Effector memory CD4-positive, alpha-beta T cell (primary cell): ENCODE measurements at places on chromosomes 11 and 22.

DNA sequence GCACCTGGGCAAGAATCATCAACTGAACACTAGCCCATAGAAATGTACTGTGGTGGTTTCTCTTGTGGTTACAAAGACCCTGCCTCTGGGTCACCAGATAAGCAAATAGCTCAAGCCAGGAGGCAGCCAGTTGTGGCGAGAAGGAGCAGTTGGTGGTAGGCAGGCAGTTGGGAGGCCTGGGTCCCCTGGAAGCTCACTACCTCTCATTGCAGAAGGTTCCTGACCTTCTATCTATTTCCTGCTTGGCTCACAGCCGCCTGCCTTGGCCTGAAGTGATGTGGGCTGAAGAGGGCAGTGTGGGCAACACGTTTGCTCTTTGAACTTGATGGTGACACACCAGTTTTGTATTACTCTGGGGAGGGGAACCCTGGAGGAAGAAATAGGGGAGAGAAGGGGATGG, 34.7 kb downstream of the NECTIN1 start:
- no peak for DNase-seq

- no peak for DNase-seq
Observed at GRCh38 chr11:127136438-127136837, 135.9 kb upstream of the KIRREL3 start.

- peak; percentile 31 for DNase-seq
Observed at GRCh38 chr11:47565340-47566148, at the start of gene PTPMT1. Gene PTPMT1 (plus strand): TSS chr11:47565599. CDS start chr11:47565623, 24 bp downstream.

- no peak for DNase-seq
Observed at GRCh38 chr11:12454782-12455181, 77.4 kb downstream of the PARVA start.

- DNase-seq: no peak
Observed at GRCh38 chr11:92154611-92155010, 70.0 kb upstream of the FAT3 start.

DNA sequence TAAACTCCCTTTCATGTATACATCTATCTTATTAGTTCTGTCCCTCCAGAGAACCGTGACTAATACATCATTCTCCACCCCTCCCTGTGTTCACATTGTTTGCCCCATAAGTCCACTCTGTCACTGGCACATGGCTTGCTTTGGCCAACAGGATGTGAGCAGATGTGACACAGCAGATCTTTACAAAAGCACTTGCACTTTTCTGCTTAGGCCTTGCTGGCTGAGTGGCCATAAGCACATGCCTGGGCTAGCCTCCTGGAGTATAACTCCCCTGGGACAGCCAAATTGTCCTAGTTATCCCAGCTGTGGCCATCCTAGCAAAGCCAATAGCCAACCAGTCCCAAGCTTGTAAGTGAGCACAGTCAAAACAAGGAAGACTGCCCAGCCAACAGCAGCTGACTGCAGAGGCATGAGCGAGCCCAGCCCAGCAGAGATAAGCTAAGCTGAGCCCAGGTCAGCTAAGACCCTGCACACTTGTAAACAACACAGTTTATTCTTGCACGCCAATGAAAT, 9.7 kb upstream of the RCN1 start:
- DNase-seq: no peak

GRCh38 chr22:43317239-43317638, 25.9 kb downstream of the SCUBE1 start:
- DNase-seq: no peak
